ENCODE measurements at places on chromosomes 1 and 21.

GRCh38 chr1:236733653-236734052 lies 47.4 kb downstream of the ACTN2 start:
- DNase-seq, result no peak

DNA sequence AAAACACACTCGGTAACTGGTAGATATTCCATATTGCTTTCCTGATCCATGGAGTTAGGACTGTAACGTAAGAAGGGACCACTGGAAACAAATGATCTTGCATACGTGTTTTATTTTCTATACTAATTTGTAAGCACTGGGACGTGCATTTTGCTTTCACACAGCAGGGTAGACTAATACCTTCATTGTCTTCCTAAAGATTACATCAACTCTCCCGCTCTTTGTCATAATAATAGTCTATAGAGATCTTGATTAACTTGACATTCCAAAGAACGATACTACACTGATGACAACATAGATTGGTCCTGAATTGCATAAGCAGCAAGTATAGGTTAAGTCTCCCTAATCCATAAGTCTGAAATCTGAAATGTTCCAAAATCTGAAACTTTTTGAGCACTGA lies 166.5 kb downstream of the FAF1 start:
- DNase-seq, result no peak

- DNase-seq, result no peak
These were observed 9.9 kb downstream of the PLOD1 start for GRCh38 chr1:11944358-11944931.

- no peak for DNase-seq
These were observed 14.6 kb upstream of the TRNAU1AP start for GRCh38 chr1:28538286-28538685.

DNA sequence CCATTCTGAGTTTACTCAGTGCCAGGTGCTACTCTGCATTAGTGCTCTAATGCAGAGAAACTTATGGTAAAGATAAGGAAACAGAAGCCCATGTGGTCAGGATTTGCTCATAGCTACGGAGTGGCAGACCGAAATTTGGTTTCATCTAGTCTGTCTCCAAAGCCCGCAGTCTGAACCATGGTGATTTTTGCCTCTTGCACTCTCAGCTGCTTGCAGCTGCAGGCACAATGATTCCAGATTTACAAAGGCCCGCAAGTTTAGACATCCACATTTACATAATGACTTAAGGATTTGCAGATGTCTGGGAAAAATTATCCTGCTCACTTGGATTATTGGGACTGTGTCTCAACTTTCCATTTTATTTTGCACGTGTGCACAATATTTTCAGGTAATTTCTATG lies 161.3 kb upstream of the KCNJ6 start:
- no peak for DNase-seq

DNA sequence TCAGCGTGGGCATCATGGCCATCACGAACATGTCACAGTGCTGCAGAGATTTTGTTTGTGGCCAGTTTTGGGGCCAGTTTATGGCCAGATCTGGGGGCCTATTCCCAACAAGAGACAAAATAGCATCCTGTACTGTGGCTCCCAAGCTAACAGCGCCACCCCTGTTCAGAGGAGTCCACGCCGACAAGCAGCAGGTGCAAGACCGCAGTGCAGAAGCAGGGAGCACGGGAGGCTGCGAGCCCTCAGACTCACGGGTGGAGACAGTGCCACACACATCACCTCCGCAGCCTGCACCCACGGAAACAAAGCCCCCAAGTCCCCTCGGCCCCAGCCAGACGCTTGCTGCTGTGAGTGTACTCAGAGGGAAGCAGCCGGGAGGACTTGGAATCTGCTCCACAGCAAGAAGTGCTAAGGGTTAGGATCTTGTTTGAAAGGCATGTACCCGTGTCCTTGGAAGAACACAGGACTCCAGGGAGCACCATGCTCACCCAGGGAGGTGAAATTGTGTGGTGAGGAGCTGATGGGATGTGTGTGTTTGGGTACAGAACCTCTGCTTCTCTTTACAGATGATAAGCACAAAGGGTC lies 7.1 kb downstream of the TCP10L start:
- peak; percentile 30 for DNase-seq

GRCh38 chr1:151993084-151993733 lies 450 bp downstream of the S100A10 start:
- peak; percentile 57 for DNase-seq

- DNase-seq, result no peak
These were observed 20.2 kb downstream of the SPATA45 start for GRCh38 chr1:212827171-212827776.

GRCh38 chr1:184804220-184804619 lies 49.6 kb upstream of the EDEM3 start:
- no peak for DNase-seq

DNA sequence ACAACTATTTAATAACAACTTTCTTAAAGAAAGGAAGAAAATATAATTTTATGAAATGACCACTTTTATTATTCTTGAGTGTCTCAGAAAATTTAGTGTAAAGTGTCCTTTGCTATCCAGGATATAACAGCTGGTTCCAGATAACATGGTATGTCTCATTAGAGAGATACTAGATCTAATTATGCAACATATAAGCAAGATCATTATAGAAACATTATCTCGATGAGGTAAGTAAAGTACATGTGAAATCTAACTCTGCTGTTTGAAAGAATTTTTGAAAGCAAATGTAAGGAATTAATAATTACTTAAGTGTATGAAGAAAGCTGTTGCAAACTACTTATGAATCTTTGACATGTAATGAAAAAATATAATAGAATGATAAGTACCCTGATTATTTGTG lies 887.4 kb upstream of the CXADR start:
- DNase-seq, result no peak

DNA sequence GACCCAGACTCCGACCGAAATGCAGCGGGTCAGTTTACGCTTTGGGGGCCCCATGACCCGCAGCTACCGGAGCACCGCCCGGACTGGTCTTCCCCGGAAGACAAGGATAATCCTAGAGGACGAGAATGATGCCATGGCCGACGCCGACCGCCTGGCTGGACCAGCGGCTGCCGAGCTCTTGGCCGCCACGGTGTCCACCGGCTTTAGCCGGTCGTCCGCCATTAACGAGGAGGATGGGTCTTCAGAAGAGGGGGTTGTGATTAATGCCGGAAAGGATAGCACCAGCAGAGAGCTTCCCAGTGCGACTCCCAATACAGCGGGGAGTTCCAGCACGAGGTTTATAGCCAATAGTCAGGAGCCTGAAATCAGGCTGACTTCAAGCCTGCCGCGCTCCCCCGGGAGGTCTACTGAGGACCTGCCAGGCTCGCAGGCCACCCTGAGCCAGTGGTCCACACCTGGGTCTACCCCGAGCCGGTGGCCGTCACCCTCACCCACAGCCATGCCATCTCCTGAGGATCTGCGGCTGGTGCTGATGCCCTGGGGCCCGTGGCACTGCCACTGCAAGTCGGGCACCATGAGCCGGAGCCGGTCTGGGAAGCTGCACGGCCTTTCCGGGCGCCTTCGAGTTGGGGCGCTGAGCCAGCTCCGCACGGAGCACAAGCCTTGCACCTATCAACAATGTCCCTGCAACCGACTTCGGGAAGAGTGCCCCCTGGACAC lies 534 bp downstream of the C1orf56 start:
- peak; percentile 75 for DNase-seq
